ENCODE measurements at places on chromosomes 7 and 10.

DNA sequence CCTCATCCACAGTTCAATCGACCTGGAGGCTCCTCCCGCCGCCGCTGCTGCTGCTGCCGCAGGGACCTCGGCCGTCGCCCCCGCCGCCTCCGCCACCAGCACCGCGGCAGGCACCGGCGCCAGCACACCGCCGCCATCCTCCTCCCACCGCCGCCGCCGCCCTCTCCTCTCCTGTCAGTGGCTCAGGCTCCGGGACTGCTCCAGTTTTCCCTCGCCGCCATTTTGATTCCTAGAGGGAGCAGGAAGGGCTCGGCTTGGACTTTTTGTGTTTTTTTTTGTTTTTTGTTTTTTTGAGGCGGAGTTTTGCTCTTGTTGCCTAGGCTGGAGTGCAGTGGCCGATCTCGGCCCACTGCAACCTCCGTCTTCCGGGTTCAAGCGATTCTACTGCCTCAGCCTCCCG is 3.0 kb upstream of the MCM10 start:
- no peak for DNase-seq

GRCh38 chr7:7861211-7861633 is 107.4 kb upstream of the GLCCI1 start:
- peak; percentile 82 for DNase-seq

GRCh38 chr7:19079066-19079465 is 38.4 kb downstream of the TWIST1 start:
- peak; percentile 87 for DNase-seq

DNA sequence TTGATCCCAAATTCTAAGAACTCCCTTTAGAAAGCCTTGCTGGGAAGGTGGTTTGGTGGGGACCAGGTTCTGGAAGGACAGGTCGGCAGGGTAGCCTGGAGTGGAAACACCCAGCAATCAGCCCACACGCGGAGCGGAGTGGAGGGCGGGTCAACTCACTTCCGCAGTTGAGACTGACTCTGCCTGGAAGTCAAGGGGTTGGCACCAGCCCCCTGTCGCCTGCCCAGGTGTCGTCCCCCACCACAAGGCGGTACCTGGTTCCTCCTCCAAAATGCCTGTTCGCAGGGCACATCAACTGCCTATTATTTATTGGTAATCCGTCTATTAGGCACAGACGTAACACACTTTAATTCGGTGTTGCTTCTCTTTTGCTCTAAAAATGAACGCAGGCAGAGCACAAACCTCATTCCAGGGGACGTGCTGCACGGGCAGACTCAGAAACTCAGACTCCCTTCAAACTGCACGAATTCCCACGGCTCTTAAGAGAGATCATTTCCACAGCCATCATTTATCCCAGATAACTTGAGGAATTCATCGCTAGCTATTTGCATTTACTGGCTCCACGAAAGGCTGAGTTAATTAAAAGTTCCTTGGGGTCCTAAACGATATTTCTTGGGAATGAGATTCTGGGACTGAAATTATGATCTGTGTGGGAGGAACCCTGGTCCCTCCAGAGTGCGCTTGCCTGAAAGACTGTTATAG is 248.2 kb upstream of the PPP2R2D start:
- no peak for DNase-seq

DNA sequence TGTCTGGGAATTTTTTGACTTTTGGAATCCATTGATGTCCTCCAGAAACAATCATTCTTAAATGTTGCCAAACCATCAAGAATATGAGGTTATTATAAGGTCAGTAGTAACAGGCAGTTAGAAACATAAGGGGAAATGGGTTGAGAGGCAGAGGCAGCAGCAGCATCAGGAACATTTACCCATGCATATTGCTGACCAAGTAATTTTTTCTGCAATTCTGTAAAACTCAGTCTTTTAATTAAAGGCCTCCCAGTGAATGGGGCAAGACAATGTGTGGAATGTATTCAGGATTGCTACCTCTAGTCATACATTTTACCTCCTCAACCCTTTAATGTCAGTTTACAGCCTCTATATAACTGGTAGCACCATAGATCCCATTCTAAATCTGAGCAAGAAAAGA is 66.5 kb upstream of the SKAP2 start:
- DNase-seq: no peak

- peak; percentile 30 for DNase-seq
Observed at GRCh38 chr7:46390042-46390441, 469.0 kb upstream of the IGFBP3 start.

DNA sequence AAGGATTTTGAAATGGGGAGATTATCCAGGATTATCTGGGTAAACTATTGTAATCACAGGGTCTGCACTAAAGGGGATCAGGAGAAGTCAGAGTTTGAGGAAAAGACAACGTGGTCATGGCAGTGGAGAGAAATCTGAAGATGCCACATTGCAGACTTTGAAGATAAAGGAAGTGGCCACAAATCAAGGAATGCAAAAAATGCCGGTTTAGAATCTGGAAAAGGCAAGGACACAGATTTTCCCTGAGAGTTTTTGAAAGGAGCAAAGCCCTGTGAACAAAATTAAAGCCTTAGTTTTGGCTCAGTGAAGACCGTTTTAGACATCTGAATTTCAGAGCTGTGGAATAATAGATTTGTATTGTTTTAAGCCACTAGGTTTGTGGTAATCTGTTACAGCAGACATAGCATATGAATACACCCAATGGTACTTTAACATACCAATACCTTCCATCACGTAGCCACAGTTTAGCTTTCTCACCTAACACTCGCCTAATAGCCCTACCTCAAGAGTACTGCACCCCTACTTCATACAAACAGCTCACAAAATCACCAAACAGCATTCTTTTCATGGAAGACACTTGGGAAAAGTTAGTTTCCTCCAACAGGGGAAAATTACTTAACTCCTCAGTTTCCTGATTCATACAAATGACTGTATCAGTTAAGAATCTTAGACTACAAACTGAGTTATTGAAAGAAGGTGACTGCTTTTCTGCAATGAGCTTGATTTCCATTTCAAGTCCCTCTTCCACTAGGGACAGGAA is 446.5 kb downstream of the INHBA start:
- DNase-seq: peak; percentile 7

DNA sequence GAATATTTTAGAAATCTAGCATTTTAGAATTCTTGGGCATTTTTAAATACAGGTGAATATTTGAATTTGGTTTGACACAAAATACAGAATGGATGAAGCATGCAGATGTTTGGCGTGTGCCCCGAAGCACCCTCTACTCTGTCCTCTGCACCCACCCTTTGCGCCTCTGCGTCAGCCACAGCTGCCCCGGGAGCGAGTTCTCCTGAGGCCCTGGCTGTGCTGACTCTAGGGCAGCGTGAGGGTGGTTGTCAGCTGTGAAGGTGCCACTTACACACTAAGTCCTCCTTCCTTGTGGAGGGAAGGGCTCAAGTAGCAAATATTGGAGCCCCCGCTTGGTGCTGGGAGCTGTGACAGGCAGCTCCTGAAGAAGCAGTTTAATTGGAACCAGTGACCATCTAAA is 48.4 kb downstream of the DAGLB start:
- no peak for DNase-seq

DNA sequence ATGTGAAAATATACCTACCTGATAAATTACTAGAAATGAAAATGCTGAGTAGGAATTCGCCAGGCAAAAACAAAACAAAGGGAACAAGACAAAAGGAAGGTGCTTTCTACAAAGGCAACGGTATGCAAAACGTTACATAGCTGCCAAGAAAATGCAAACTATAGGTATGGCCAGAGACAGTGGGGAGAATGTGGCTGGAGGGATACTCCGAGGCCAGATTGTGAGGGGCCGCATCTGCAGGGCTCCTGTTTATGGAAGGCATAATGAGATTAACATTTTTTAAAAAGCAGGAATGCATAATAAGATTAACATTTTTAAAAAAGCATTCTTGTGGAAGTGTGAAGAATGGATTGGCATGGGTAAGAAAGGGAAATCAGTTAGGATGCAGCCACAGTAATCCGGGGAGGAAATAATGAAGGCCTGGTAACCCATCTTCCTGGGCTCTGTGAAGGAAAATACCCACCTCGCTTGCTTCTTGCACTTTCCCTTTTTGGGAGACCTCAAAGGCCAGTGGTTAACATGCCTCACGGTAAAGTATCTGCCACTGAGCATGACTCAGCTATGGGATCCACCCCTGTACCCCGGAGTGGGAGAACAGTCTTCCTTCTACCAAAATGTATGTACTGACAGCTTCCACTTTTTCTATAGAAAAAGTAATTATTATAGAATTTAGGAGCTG is 145.8 kb upstream of the LRRN3 start:
- no peak for DNase-seq

GRCh38 chr10:95430231-95430951 is 130.8 kb downstream of the SORBS1 start:
- DNase-seq: peak; percentile 75

- DNase-seq: peak; percentile 98
Observed at GRCh38 chr7:117124591-117125220, 171.4 kb downstream of the ST7 start.

DNA sequence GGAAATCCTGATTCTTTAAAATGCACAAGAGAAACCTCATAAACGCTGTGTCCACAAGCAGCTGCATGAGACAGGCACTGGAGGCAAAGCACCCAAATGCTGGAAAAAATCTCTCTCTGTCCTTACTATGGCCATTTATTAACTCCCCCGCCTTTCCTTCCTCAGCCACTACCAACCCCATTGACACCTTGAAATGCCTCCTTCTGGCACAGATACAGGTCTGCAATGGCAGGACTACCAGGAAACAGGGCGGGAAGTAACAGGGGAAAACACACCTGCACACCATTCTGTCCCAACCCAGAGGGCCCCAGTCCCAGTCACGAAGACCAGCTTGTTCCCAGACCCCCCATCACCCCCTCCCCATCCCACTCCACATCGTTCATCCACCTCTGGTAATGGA is 224.3 kb downstream of the PARD3 start:
- no peak for DNase-seq

- no peak for DNase-seq
Observed at GRCh38 chr7:147405621-147406020, 1184.9 kb upstream of the C7orf33 start.

DNA sequence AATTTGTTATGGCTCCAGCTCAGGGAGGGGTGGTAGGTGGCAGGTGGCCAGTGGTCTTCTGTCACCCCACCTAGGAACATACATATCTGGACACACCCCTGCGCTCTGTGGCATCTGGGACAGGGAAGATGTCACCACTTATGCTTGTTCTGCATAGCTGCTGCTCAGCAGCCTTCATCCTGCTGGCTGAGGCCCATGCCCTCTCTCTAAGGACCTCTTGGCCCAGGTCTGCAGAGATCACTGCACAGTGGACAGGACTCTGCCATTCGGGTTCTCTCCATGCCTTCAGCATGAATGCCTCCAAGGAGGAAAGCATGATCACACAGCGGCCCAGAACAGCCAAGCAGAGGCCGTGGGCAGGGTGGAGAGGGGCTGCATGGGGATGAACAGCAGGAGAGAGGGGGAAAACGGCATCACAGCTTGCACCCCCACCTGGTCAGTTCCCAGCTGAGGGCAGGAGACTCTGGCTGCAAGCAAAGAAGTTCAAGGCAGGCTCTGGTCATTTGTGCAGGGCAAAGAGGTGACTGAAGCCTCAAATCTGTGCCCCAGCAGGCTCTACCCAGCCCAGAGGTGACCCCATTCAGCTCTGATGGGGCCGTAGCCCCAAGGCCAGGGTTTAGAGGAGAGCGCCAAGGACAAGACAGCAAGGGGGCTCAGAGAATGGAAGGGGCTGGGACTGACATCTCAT is 47.8 kb upstream of the GDF10 start:
- no peak for DNase-seq

DNA sequence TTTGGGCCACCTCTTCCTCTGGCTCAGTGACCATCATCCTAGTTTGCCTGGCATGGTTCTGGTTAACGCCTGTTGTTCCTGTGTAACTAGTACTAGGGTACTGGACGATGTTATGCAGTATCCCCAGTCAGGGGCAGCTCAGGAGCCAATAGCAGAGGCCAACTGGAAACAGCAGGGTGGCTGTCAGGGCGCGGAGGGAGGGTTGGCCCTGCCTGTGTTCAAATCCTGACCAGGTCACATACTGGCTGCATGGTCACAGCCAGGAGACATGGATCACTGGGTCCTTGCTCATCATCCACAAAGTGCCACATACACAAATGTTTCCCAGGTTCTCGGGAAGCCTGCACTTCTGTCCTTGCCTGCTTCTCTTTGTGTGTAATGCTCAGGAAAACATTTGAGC is 12.3 kb upstream of the RBP3 start:
- DNase-seq: no peak

DNA sequence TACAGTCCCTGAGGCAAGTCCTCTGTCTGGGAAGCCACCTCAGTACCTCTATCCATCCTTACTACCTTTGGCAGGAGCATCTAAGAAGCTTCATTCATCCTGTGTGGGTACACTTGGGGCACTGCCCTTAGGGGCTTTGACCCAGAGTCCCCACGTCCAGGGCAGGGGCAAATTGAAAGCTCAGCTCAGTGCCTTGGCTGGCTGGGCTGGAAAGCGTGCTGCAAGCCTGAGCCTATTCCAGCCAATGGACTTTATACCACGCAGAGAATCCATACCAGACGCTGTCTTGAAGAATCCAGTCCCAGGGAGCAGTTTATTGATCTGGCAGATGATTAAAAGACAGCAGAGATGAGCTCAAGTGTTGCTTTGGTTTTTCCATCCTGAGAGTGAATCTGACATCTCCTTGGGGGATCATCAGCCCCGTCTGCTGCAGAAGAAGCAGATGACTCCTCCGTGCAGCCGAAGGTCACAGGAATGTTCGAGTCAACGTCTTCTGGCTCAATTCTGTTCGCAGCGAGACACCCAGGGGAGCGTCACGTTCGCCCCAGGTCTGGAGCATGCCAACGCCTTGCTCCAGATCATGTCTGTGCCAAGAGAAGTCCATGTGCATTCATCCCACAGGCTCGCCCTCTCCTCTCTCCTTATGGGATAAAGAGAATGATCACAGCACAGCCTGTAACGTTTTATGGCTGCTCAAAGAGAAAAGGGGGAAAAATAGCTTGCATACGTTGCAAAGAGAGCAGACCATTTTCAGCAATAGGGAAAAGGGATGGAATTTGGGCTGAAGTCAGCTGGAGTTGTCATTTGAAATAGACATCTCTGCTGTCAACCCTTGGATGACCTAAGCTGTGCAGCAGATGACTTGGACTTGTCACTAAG is 35.8 kb upstream of the LYZL1 start:
- DNase-seq: no peak

DNA sequence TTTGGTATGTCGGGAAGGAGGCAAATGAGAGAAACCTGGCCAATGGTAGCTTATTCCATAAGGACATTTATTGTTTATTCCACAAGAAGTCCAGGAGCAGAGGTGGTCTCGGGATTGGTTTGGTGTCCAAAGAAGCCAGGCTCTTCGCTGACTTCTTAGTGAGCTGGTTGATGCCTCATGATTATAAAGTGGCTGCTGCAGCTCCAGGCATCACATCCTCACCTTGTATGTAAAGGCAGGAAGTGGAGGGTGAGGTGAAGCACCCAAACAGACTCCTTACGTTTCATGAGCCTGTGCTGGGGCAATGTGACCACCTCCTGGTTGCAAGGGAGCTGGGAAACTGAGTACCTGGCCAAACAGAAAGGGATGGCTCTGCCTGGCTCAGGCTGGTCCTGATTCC is 92.4 kb downstream of the MYL10 start:
- DNase-seq: no peak

DNA sequence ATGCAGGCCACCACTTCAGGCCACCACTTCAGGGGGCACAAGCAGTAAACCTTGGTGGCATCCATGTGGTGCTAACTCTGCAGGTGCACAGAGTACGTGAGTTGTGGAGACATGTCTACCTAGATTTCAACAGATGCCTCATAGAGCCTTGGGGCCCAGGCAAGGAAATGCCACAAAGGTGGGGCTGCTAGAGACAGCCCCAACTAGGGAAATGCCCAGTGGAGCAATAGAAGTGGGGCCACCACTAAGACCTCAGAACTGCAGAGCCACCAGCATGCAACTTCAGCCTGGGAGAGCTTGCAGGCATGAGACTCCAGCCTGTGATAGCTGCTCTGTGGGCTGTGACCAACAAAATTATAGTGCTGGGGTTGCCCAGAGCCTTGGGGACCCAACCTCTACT is 107.6 kb downstream of the DNAJC1 start:
- DNase-seq: no peak

Data from choroid plexus epithelial cell (primary cell).